ENCODE measurements at places on chromosomes 6 and 20. TPM values are rescaled to one million over a fixed set of nuclear protein-coding genes. Genes with fewer than 3 reads are reported as not detected.

The E2F1 gene
- total RNA-seq: 2.6 TPM

The KCNK5 gene
- 44.8 TPM for total RNA-seq

The TNFAIP3 gene
- total RNA-seq: 36.1 TPM

The HLA-DMB gene
- total RNA-seq: 4.0 TPM

The SLCO4A1 gene
- 22.2 TPM for total RNA-seq

The ZNF311 gene
- total RNA-seq: 2.0 TPM

The SOX12 gene
- total RNA-seq: 5.6 TPM

The CHRNA4 gene
- not detected for total RNA-seq

The TAGAP gene
- 2.2 TPM for total RNA-seq

The SYCP2L gene
- 0.18 TPM for total RNA-seq

The CST7 gene
- 0.85 TPM for total RNA-seq

The CNR1 gene
- total RNA-seq: 3.4 TPM

The PRDM13 gene
- total RNA-seq: not detected

The HMGCLL1 gene
- 0.47 TPM for total RNA-seq

The FLRT3 gene
- 4.2 TPM for total RNA-seq

The BPI gene
- total RNA-seq: not detected

The CCN6 gene
- not detected for total RNA-seq

The MCCD1 gene
- not detected for total RNA-seq

The CYP21A2 gene
- not detected for total RNA-seq

The TMEM170B gene
- 1.6 TPM for total RNA-seq

The PSMB9 gene
- 26.3 TPM for total RNA-seq

The LRRC1 gene
- 85.7 TPM for total RNA-seq

The RGS17 gene
- 0.40 TPM for total RNA-seq

The ECT2L gene
- total RNA-seq: not detected

The KATNA1 gene
- 11.1 TPM for total RNA-seq

The PPP1R18 gene
- total RNA-seq: 6.3 TPM

The KCNQ2 gene
- 0.28 TPM for total RNA-seq

The ULBP3 gene
- 1.2 TPM for total RNA-seq

The SAMD5 gene
- 8.1 TPM for total RNA-seq

The KIAA0408 gene
- total RNA-seq: 1.5 TPM

The EFCAB8 gene
- total RNA-seq: 0.11 TPM

The BMP6 gene
- total RNA-seq: 1.0 TPM

The CDH4 gene
- not detected for total RNA-seq

The MDN1 gene
- total RNA-seq: 25.7 TPM

The CAGE1 gene
- 0.08 TPM for total RNA-seq

The DPPA5 gene
- total RNA-seq: not detected

Data from left colon (tissue), 2 donors.